ENCODE measurements at places on chromosomes 3 and 15.

- H3K4me3 ChIP-seq = no peak overlapping the region
- peaks cover 3% of the 10 kb centered on the region for H3K27me3 ChIP-seq
- no peak for DNase-seq
- H3K27ac ChIP-seq = no peak overlapping the region
Observed at GRCh38 chr3:66989241-66989640, 8.9 kb upstream of the KBTBD8 start.

- no peak for DNase-seq
- no peak overlapping the region for H3K4me3 ChIP-seq
- H3K27ac ChIP-seq = no peak overlapping the region
- H3K27me3 ChIP-seq = no peaks in the 10 kb centered on the region
- H3K36me3 ChIP-seq = no peaks in the 10 kb centered on the region
- H3K4me1 ChIP-seq = no peaks in the 10 kb centered on the region
Observed at GRCh38 chr3:78718707-78719106, 1049.1 kb downstream of the ROBO1 start.

- H3K4me1 ChIP-seq = peaks cover 10% of the 10 kb centered on the region
- H3K4me3 ChIP-seq = no peak overlapping the region
- H3K27ac ChIP-seq = no peak overlapping the region
- H3K36me3 ChIP-seq = no peaks in the 10 kb centered on the region
Observed at GRCh38 chr15:70272565-70273355, 175.0 kb upstream of the TLE3 start.

DNA sequence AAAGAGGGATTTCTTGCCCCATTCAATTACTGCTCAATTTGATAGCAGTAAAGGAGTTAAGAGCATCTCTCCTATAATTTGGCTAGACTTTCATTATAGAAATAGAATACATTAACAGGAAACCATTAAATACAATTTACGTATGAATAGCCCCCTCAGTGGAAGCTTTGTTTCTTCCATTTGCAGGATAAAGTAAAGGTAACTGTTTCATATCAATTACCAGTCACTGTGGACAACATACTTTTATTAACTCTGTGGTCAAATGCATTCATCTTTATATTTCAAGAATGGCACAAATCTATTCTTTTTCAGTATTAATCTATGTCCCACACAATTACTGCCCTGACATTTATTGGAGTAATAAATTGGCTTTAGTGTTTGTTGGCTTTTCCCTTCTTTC, 613.4 kb downstream of the NLGN1 start:
- H3K27ac ChIP-seq = no peak overlapping the region
- H3K4me3 ChIP-seq = no peak overlapping the region
- no peak for DNase-seq
- H3K27me3 ChIP-seq = no peaks in the 10 kb centered on the region
